Fibroblast of the aortic adventitia (primary cell): ENCODE measurements at places on chromosomes 3 and 15.

GRCh38 chr3:163056874-163057497 is 1560.4 kb downstream of the OTOL1 start:
- DNase-seq = peak; percentile 54

DNA sequence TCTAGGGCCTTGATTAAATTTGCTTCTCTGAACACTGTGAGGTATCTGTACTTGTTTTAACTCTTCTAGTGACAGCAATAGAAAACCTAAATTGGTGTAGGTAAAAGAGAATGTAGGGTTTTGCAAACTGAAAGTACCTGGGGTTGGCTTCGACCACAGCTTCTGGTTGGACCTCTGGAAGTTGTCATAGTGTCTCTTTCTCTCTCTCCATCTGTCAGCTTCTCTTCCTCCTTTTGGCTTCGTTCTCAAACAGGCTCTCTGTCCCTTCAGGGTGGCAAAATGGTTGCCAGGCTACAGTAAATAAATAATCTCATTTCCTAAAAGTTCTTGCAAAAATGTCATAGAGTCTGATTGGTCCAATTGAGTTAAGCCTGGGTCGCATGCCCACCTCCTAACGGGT is 149.3 kb upstream of the CTDSPL start:
- no peak for DNase-seq

- no peak for DNase-seq
Measured at GRCh38 chr3:154156530-154156929, 35.3 kb downstream of the ARHGEF26 start.

- no peak for DNase-seq
Measured at GRCh38 chr3:85706130-85706529, 747.3 kb downstream of the CADM2 start.

GRCh38 chr15:70200511-70201424 is 103.1 kb upstream of the TLE3 start:
- no peak for DNase-seq

- no peak for DNase-seq
Measured at GRCh38 chr3:48432411-48433371, 2.8 kb upstream of the PLXNB1 start.

DNA sequence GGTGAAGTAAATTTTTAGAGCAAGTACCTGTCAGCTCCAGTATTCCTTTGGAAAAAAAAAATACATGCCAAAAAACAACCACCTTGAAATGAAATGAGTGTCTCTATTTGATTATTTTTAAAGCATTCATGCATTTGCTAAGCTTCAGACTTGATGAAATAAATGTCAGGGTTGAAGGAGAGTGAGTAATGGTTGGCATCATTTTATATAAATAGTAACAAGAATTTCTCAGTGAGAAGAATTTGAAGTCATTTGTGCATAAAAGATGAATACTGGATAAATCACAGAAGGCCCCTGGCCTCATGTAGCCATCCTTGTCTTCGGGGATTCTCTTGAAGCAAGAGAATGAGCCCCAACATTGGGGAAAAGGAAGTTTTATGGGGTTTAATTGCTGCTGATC is 318.4 kb downstream of the LPP start:
- peak; percentile 23 for DNase-seq

- DNase-seq = peak; percentile 76
Measured at GRCh38 chr15:39834256-39834655, 51.6 kb upstream of the FSIP1 start.

DNA sequence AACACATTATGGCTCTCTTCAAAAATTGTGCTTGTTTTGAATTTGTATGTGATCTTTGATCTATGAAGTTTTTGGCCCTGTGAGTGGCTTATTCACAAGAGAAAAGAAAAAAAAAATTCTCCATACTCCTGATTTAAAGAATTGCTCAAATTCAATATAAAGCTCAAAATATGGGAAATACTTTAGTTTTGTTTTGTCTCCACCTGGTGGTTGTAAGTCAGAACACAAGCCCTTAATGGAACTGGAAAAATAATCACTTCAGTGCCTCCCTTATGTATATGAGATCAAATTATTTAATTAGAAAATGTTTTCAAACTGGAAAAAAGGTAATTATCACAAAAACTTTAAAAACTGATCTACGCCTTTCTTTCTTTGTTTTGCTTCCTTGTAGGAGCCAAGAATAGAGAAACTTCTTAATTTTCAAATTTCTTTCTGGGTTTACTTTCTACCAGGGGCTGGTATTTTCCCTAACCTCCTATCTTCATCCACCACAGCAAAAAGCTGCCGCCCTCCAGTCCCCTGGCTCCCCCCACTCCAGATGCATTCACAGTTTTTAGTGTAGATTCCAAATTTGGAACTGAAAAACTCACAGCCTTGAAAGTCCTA is 50.6 kb downstream of the SERP1 start:
- DNase-seq = peak; percentile 79

DNA sequence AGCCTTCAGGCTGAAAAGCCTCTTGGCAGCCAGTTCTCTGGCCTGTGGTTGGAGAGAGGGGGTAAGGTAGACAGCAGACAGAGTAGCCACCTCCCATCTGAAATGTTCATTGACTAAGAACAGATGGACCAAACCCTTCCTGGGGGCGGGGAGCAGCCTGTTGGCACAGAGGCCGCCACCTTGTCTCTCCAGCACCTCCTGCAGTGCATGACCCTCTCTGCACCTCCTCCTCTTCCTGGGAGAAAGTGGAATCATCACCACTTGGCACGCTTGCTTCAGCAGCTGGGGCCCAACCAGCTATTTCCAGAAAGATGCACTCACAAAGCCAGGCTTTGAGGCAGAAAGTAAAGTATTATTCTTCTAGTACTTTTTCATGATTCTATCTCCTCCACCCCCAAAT is 313.4 kb upstream of the CHRM5 start:
- DNase-seq = peak; percentile 1

- no peak for DNase-seq
Measured at GRCh38 chr3:175948041-175948440, 1088.9 kb downstream of the NAALADL2 start.

DNA sequence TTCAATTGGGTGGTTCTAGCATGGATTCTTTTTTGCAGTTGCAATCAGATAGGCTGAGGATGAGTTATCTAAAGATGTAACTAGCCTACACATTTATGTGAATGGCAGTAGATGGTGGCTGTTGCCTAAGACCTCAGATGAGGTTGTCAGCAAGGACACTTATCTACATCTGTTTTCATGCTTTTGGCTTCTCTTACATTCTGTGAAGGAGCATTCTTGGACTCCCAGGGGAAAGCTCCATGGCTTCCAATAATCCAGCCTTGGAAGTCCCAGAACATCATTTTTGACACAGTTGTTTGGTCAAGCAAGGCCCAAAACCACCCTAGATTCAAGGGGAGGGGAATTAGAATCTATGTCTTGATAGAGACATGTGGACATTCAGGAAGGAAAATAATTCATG is 332.2 kb upstream of the RBMS3 start:
- peak; percentile 13 for DNase-seq

DNA sequence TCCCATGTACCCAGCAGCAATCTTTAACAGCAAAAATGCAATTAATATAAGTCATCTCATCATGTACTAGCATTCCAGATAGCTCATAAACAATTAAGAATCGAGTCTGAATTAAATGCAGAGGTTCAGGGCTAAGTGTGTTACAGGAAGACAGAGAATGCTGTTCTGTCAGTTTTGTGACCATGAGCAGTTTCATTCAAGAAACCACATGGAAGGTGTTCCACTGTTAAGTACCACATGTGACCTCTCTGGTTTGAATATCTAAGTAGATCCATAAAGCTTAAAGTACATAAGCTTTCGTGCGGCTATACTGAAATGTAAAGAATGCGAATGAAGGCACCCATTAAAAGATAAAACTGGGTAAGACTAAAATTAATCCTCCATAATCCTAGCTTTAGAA is 272.3 kb downstream of the IL5RA start:
- DNase-seq = no peak

- DNase-seq = no peak
Measured at GRCh38 chr3:72494130-72494529, 354.1 kb downstream of the SHQ1 start.

GRCh38 chr3:73706771-73707170 is 82.0 kb upstream of the PDZRN3 start:
- no peak for DNase-seq

DNA sequence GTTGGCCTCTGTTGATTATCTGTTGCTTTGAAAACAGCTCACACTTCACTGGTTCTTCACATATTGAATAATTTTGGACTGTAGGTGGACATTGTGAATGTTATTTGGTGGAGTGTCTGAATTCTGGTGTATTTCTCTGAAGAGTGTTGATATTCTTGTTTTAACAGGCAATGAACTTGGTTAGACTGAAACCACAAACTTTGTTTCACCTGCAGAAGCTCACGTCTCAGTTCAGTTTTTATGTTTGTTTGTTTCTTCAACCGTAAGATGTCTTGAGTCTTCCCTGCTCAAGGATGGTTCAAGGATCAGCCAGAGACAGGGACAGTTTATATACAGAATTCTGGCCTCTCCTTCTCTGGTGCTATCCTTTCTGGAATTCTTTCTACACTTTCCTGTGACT is 43.6 kb downstream of the C3orf20 start:
- DNase-seq = no peak

DNA sequence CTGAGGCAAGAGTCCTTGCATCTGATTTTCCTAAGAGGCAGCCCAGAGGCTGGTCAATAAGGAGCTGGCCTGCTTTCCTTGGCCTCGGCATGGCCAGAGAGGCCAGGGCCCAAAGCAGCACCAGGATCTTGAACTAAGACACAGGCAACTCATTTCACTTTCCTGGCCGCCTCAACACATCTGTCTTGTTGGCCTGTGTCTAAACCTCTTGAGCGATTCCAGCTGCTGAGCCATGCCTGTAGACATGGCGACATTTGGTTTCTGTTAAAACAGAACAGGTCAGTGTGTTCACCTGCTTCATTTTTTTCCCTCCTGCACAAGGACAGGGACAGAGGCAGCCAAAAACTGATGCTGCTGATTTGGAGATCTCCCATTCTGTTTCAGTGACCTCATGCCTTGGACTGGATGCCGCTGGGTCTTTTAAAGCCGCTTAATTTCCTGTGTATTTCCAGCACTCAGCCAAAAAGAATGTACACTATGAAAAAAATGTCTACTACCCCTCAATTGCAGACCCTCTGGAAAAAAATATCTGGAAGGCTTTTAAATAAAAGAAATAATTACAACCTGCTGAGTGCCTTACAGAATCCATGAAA is 266.6 kb upstream of the ICE2 start:
- DNase-seq = peak; percentile 72

- no peak for DNase-seq
Measured at GRCh38 chr15:101537483-101538080, 48.1 kb upstream of the PCSK6 start.

GRCh38 chr15:75177360-75178071 is 24.2 kb upstream of the C15orf39 start:
- DNase-seq = no peak

GRCh38 chr3:115922681-115923347 is 299.5 kb downstream of the GAP43 start:
- peak; percentile 60 for DNase-seq

DNA sequence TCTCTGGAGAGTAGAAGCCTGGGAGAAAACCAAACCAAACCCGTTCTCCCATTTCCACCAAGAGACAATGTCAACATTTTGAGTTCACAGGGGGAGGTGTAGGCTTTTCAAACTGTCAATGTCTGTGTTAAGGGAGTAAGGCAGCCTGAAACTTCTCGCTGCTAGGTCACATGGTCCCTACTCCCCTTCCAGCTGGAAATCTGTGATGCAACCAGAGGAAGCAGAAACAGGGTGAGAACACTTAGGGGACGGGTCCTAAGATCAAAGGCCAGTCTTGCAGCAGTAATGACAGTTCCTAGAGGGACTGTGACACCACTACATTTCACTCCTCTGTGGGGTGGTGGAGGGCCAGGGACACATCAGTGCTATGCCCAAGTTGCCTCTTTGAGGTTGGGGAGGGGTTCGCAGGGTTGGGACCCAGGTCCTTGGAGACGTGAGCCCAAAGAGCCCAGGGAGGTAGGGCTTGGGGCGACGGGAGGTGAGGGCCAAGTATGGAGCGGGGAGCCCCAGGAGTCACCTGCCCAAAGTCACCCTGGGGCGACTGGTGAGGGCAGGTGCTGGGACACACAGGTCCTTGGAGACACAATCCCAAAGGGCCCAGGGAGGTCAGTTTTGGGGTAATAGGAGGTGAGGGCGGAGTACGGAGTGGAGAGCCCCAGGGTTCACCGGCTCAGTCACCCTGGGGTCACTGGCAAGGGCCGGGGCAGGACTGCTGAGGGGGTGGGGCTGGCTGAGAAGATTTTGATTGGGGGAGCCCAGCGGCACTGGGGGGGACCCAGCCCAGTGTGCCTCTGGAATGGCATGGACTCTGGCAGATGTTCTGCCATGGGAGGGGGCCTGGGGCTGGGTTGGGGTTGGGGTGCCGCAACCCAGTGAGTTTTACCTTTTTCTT is 582 bp downstream of the GOLGA6L2 start:
- DNase-seq = no peak

GRCh38 chr3:36924744-36925521 is 19.9 kb downstream of the TRANK1 start:
- no peak for DNase-seq

- peak; percentile 67 for DNase-seq
Measured at GRCh38 chr15:40857601-40858341, 13.9 kb downstream of the SPINT1 start.

DNA sequence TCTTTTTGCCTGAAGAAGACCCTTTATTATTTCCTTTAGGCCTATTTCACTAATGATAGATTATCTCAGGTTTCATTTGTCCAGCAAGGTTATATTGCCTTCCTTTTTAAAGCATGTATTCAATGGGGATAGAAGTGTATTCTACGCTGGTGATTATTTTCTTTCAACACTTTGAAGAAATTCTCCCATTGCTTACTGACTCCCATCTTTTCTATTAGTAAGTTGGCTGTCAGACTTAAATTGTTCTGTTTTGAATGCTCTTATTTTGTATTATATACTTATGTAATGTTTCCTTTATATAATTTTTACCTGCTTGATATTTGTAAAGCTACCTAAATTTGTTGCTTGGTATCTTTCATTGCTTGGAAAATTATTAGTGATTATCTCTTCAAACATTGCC is 445.1 kb upstream of the RASGRP1 start:
- DNase-seq = no peak

DNA sequence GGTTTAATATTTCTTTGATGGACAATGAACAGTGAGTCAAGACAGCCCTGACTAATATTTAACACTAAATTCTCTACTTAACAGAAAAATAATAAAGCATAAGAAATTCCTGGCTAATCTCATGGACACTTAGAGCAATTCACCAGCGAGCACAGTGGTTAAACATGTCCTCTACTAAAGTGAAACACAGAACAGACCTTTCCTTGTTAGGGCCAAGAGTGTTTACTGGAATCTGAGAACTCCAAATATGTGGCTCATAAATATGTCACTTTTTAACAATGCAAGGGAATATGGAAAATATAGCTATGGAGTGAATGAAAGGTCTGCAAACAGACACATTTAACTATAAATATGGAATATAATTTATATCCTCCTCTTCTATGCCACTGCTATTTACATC is 18.6 kb upstream of the IGSF10 start:
- no peak for DNase-seq

DNA sequence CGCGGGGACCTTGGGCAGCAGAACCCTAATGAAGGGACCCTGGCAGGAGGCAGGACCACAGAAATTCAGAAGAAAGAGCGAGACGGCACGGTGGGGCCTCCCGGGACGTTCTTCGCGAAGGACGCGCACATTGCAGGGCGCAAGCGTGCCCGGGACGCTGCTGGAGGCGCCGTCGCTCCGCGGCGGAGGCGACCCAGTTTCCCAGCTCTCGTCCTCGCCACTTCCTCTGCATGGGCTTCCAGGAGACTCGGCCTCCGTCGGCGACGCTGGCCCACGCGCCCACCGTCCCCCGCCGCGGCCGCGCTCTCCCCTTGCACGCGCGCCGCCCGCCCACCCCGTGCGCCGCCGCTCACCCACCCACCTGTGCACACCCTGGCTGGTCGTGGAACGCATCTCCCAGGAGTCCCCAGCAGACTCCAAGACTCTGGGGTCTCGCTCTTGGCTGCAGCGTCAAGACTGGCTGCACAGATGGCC is 31.8 kb upstream of the SMAD3 start:
- DNase-seq = no peak
